ENCODE measurements at places on chromosomes 7 and 10.

GRCh38 chr10:62112963-62113362, 155.7 kb downstream of the RTKN2 start:
- DNase-seq: no peak

GRCh38 chr10:128808921-128809440, 658.1 kb upstream of the MGMT start:
- DNase-seq: no peak

DNA sequence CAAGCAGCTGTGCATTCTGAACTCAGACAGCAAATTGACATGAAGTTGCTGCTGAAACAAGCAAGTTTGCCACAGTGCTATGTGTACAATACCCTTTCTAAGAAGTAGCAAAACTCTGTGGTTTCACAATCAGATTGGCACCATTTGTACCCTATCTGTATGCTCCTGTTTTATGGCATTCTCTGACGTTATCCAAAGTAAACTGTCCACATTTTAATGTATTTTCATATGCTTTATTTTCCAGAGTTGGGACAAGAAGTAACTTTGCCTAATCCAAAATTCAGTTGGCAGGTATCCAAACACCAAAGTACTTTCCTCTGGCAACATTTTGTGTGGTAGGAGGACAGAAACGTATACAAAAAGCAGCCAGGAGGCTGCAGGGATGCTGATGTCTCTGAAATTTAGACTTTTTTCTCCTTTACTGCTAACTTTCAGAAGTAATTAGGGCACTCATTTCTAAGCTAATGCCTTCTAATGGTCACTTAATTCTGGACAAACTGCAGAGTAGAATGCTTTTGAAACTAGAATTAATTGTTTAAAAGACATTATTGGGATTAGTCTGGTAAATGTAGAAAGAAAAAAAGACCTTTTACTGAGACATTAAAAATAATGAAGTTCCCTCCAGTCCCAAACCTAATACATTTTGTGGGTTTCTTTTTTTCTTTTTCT, 414.7 kb upstream of the NRP1 start:
- no peak for DNase-seq

- DNase-seq: no peak
Measured at GRCh38 chr7:151616443-151617213, 96.9 kb upstream of the RHEB start.

DNA sequence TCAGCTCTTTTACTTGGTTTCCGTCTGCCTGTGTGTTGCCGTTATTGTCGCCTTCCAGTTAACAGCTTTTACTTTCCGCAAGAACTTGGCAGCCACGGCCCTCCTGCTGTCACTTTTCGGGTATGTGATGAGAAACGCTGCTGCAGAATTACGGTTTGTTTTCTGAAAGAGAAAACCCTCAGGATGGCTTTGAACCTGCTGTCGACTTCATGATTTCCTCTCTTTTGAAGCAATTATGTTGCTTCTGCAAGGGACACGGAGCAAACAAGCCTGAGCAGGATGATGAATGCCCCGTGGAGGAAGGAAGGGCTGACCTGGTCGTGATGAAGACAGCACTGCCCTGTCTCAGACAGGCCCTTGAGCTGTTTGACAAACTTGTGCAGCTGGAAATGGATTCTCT, 339.8 kb downstream of the ABCA13 start:
- peak; percentile 46 for DNase-seq

GRCh38 chr10:30752481-30752881, 122.9 kb upstream of the LYZL2 start:
- DNase-seq: no peak

DNA sequence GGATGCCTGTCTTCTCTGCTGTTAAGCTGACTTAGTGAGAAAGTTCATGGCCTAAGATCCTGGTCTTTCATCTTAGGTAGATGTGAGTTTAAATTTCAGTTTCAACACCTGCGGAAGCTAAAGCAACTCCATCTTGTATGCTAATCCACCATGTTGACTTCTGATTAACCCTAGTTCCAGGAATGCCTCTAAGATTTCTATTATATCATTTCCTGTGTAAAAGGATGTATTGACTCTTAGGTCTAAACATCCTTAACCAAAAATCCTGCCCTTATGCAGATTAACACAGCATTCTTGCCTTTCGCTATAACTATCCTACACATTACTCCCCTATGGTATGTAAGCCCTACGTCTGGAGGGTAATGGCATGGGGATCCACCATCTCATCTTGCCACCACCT, 94.4 kb upstream of the CCDC6 start:
- DNase-seq: no peak

DNA sequence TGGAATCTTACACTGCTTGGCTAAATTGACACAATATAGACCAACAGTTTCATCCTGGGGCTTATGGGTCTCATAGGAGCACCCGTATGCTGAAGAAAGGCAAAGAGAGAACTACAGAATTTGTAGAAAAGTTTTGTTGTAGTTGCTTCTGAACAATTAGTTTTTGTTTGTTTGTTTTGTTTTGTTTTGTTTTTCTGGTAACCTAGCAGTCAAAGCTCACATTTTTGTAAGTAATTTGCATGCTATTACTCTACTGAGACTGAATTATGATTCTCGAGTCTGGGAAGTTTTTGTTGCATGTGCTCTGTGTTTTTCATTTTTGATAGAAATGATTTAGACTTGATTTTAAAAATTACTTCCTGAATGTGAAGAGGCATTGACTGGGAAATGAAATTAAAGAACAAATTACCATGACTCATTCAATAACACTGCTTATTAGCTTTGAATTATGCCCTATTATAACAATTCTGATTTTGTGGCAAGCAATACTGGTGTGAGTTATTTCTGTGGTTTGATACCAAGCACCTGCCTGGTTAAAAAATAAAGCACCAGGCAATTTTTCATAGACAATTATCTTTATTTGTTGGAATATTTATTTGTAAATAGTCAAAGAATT, 438 bp downstream of the LSMEM1 start:
- DNase-seq: no peak

GRCh38 chr10:95697429-95697828, 3.7 kb upstream of the TCTN3 start:
- DNase-seq: no peak

DNA sequence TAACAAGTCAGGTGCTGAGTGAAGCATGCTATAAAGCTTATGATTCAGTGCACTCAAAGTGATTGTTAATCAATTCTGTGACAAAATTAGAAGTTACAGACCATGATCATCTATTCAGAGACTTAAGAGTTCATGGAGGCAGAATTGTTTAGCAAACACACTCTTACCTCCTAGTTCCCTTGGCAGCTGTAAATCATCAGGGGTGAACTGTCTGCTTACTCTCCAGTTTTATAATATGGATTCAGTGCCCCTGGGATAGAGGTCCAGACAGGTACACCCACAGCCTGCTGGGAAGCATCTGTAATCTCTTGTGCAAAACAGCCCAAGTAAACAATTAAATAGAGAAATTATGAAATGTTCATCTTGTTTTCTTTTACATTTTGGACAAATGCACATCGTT, 835.0 kb upstream of the COBL start:
- no peak for DNase-seq

DNA sequence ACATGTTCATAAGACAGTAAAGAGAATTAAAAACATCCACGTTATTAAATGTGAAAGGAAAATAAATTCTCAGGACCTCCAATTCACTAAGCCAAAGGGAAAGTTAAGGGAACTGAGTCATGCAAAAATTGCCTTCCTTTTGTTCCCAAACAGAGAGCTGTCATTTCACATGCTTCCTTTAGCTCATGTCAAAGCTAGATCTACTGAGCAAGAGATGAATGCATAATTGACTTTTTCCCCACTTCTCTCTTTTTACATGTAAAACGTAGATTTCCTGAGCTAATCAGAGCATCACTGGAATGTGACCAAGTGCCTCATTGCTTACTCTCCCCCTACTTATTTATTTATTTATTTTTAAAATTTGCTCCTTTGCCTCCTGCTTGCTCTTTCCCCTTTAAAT, 129.1 kb upstream of the AMPH start:
- no peak for DNase-seq

GRCh38 chr10:130941886-130942285, 369.6 kb downstream of the TCERG1L start:
- DNase-seq: no peak

GRCh38 chr10:92657024-92657423, 32.7 kb upstream of the HHEX start:
- DNase-seq: no peak

- DNase-seq: no peak
Measured at GRCh38 chr7:37480041-37481031, 31.7 kb upstream of the ELMO1 start.

DNA sequence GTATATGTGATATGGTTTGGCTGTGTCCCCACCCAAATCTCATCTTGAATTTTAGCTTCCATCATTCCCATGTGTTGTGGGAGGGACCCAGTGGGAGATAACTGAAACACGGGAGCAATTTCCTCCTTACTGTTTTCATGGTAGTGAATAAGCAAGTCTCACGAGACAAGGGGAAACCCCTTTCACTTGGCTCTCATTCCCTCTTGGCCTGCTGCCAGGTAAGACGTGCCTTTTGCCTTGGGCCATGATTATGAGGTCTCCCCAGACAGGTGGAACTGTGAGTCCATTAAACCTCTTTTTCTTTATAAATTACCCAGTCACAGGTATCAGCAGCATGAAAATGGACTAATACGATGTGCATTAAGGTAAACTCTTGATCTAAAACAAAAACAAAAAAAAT, 357.1 kb upstream of the AOAH start:
- DNase-seq: no peak

DNA sequence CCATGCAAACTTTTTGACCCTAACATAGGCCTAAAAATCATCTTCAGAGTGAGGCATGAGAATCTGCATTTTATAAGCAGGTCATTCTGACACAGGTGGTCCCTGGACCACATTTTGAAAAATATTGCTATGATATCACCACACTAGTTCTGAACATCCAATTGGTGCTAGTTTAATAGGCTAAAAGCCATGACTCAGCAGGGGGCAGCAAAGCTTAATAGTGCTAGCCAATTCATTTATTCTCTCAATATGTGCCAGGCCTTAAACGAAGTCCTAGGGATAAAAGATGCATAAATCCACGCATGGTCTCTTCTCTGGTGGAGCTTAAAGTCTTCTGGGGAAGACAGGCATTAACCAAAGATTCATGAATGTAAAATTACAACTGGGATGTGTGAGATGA, 10.2 kb upstream of the SLC25A28 start:
- DNase-seq: no peak

DNA sequence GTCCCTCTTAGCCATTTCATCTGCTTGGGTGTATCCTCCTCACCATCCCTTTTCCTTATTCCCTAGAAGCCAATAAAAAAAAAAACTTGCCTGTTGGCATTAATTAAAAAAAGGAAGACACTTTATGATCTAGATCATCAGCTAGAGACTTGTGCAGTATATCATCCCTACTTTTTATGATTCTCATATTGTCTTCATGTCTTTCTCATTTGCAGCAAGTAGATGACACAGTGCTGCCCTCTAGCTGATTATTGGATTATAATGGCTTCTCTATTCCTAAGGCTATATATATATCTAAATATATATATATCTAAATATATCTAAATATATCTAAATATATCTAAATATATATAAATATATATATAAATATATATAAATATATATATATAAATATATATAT, 272.4 kb upstream of the LRGUK start:
- no peak for DNase-seq

DNA sequence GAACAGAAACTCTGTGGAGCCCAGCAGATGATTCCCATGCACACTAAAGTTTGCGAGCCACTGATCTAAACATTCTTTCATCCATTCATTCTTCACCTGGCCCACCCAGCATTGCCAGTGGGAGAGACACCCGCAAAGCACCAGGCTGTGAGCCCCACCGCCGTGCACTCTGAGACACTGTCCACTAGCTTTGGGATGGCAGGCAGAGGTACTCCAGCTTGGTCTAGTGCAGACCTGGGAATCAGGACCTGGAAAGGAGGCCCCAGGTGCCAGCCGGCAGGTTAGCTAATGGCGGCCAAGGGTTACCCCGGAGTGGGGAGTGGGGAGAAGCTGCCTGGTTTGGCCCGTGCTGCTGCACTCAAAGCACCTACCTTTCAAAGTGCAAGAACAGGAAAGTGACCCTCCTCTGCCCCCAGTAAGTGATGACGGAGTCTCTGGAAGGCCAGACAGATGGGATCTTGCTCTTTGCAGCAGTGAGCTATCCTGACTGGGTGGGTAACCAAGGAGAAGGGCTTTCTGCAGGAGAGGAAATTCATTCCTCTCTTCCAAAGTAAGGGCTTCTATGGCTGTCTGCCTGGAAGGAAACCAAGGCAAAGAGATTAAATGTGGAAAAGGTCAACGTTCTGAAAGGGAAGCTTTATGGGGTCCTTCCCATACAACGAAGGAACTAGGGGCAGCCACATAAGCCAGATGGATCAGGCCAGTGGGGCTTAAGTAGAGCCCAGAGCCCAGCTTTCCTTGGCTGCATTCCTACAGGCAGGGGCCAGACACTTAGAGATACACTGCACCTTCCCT, 74.2 kb upstream of the LRRC4 start:
- no peak for DNase-seq

DNA sequence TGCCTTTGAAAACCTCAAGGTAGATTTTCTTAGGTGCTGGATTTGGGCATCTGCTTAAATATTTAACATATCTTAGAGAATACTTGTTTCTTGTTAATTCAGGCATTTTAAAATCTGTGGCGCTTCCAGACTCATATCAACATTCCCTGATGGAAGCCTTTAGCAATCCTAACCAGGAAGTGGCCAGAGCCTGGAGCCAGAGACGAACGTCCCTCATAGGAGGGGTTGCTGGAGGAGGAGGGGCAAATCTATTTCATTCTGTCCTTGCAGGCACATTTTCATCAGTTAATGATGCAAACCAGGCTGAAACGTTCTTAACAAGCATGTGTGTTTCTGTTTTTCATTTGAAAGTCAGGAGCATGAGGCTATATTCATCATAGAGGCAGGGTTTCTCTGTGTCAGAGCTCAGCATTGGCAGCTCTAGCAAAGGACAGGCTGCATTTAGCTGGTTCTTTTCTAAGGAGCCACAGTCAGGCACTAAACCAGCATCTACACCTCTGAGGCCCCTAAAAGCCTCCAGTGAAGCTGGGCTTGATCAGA, 17.8 kb upstream of the IFIT2 start:
- peak; percentile 71 for DNase-seq

DNA sequence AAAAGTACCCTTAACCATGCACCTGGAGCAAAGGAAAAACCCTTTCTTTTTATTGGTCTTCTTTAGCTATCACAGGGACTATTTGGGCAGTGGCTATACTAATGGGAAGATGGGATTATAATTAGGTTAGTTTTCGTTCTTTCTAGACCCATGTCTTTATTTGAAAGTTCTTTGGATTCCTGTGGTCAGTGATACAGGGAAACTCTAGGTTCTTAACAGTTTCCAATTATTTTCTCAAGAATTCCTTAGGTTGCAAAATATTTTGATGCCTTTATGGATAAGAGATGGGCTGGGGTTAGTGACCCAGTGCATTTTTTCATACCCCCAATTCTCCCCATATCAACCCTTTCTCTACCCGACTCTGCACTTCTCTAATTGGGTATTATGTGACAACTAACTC, 49.0 kb downstream of the ADD3 start:
- DNase-seq: no peak

- DNase-seq: no peak
Measured at GRCh38 chr10:110032801-110033700, 25.3 kb downstream of the ADD3 start.

DNA sequence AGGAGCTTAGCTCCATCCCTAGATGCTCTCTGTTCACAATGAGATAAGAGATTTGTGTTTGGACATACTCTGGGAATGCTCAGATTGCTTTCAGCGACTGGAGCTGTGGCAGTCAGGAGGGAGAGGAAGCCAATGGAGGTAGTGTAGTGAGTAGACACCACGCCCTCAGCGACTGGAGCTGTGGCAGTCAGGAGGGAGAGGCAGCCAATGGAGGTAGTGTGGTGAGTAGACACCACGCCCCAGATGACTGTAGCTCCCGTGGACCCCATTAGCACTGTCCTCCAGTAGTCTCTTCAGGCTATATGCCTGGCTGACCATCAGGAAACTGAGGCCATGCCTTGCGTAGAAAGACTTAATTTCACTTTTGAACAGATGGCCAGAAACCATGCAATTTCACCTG, 1033.8 kb downstream of the NRG3 start:
- no peak for DNase-seq

Measured in WERI-Rb-1 (cell line).